ENCODE measurements at places on chromosomes 11 and 22.

- no peak for DNase-seq
Measured at GRCh38 chr11:76990628-76991027, 43.6 kb upstream of the B3GNT6 start.

DNA sequence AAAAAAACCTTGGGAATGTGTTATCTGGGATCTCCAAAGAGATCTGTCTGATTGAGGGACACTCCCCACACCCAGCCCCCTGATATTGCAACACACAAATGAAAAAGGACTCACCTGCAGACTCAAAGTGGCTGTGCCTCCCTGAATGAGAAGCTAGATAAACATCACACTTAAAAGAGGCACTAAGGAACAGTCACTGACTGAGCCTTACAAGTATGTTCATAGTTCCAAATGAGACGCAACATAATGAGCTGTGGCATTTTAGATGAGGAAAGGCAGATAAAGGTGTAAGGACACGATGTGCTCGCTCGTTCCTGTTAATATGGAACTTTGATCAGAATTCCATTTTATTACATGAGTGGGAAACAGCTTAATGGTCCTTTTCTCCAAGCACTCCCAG is 21.0 kb upstream of the CFAP300 start:
- DNase-seq, result no peak

- DNase-seq, result peak; percentile 85
Measured at GRCh38 chr22:46367707-46368191, 32.2 kb downstream of the TRMU start.

- peak; percentile 71 for DNase-seq
Measured at GRCh38 chr11:824292-824880, 3.3 kb upstream of the CRACR2B start.

GRCh38 chr11:17813391-17814059 is 78.9 kb downstream of the KCNC1 start:
- no peak for DNase-seq

DNA sequence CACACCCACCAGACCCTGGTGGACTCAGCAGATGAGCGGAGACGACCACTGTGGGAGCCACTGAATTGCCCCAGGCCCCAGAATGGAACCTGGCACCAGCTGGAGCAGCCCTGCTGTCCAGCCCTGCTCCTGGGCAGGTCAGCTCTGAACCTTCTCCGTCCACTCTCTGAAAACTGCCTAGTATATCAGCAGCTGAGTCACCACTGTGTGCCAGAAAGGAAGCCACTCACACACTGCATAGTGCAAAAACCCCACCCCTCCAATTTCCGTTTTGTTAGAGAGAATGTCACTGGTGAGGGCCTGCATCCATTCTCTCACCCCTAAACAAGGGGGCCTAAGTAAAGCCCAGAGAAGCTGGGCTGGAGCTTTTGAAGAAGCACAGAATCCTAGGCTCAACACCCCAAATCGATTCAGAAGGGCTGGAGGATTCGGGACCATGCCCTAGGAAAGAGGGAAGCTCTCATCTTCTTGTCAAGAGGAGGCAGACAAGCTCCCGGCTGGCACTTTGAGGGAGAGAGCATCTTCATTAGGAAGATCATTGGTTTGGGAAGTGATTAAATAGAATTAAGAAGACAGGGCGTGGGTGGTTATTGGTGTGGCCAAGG is 44.5 kb downstream of the GALNT18 start:
- no peak for DNase-seq

- no peak for DNase-seq
Measured at GRCh38 chr11:97717922-97718321, 1302.8 kb upstream of the CNTN5 start.

DNA sequence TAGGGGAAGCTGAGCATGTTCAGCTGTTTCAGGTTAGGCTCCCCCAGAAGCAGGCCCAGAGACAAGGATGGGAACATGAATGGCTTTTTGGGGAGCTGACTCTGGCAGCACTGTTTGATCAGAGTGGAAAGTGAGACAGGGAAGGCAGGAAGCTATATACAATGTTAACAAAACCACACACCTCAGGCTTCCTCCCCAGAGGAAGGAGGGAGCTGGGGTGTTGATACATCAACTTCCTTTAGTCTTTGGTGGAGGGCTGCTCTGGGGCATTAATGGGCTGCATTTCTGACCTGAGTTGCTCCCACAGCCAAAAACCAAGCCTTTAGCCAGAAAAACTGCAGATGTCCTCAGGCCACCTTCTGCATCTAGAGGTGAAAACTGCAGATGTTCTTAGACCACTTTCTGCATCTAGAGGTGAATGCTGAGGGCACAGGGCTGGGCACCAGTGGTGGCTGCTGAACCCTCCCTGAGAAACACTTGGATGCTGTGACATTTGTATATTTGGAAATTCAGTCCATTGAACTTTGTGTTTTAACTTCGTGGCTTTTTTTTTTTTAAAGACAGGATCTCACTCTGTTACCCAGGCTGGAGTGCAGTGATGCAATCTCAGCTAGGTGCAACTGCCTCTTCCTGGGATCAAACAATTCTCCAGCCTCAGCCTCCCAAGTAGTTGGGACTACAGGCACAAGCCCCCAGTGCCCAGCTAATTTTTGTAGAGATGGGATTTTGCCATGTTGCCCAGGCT is 49.9 kb downstream of the KIAA1671 start:
- no peak for DNase-seq

DNA sequence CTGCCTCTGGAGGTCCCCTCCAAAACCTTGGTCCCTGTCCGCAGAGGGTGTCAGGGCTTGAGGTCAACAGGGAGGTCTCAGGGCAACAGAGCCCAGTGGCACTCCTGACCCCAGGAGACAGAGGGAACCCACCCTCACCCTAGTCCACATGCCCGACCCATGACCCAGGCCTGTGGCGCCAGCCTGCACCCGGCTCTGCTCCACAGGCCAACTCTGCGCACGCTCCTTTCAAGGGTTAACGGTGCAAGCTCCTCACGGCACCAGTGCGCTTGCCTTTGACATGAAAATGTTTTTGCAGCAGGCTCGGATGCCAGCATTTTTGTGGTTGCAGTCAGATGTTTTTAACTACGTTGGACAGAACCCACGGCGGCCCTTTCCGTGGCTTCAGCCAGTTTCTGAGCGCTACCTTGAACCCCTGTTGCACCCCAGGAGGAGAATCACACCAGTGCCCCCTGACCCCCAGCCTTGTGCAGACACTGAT is 68.6 kb downstream of the CDKN1C start:
- peak; percentile 62 for DNase-seq

DNA sequence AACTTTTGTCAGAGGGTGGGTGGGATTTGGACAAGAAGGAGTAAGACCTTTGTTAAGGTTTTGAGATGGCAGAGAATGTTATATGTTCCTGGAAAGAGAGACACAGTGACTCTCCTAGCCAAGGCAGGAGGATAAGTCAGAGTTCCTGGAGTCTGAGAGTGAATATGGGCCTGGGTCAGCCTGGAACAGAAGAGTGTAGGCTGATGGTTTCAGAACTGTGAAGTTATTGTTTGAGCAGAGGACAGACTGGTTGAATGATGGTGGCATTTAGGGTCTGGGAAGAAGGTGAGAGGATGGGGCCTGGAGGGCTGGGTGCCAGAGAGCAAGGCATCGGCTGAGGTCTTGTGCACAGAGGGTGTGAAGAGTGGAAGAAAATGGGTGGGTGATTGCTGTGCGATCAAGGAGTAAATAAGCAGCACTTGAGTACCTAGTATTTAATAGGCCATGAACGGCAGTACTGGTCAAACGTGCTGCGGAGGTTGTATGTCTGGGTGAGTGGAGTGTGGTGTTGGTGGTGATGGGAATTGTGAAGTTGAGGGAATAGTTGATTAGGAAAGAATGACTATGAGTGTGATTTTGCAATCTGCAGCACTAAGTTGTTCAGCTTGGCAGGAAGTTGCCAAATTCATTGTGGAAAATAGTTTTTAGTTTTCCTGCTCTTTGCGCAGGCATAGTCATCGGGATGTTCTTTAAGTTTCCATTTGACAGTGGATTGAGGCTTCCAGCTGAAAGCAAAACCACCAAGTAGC is 1.8 kb downstream of the PANX1 start:
- no peak for DNase-seq

DNA sequence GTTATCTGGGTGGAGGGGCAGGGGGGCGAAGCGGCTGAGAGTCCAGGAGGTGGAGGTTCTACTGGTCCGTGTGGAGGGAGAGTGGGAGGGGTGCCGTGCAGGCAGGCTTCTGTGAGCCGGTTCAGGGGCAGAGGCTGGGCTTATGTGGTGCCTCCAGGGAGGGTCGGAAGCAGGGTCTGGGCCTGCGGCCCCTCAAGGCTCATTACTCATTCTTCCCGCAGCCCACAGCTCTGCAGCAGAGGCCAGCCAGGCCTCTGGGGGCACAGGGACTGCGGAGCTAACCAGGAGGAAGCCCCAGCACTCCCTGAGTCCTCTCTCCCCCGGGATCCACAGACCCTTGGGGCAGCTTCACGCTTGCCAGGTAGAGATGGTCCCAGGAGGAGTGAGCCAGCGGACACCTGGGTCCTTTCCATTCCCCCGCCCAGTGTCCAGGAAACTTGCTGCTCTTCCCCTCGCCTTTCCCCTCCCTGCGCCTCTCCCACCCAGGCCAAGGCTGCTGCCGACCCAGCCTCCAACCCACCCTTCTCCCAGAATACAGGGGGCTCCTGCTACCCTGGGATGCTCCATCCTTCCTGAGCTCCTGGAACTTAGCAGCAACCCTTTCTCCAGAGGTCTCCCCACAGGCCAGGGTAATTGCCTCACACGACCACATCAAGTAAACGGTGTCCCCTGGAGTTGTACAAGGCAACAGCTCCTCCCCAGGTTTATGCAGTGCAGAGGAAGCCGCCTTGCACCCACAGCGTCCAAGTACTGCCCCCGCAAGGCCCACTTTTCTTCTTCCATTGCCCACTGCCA is 6.3 kb downstream of the NRXN2 start:
- DNase-seq, result peak; percentile 21

DNA sequence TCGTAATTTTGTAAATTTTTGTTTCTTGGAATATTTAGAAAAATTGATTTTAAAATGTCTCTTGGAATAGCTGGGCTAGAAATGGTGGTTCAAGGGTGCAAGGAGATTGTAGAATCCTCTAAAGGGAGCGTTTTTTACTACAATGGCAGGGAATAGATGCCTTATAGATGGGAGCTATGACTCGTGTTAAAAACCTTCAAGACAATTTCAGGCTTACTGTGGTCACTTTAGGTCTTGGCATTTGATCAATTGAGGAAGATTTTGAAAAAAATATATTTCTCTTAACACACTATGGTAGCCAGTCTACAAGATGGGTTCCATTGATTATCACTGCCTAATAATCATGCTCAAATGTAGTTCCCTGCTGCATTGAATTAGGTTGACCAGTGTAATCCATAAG is 25.0 kb downstream of the METTL15 start:
- DNase-seq, result no peak

DNA sequence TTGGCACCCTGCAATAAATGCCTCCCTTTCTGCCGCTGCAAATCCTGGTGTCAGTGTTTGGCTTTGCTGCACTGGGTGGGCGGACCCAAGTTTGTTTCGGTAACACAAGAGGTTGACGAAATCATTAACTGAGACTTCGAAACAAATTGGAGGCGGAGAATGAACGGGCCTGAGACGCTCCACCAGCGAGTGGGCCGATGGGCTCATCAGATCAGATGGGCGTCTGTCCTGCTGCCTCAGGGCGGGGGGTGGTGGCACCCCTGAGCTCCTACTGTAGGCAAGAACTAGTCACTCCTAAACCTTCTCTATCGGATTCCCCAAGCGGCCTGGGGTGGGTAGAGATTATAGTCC is 918 bp upstream of the CAPN5 start:
- DNase-seq, result no peak

- peak; percentile 86 for DNase-seq
Measured at GRCh38 chr22:27581688-27582087, 219.9 kb downstream of the MN1 start.

DNA sequence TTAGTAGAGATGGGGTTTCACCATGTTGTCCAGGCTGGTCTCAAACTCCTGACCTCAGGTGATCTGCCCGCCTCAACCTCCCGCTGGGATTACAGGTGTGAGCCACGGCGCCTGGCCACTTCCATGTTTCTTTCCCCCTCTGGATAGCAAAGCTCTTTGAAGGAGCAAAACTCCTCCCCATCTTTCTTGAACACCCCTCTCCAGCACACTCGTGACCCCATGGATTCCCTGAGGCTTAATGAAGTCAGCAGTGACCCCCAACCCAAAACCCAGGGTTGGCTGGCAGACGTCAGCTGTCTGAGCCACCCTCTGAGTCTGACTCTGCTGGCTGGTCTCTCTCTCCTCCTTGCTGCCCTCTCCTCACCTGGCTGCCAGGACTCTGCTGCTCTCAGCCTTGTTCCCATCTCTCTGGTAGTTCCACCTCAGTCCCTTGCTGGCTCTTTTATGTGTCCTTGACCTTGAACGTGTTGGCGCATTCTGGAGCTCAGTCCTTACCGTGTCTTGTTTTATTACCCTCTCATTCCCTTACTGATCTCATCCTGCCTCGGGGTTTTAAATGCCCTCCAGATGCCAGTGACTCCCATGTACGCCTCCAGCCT is 44.5 kb downstream of the PARVG start:
- no peak for DNase-seq

DNA sequence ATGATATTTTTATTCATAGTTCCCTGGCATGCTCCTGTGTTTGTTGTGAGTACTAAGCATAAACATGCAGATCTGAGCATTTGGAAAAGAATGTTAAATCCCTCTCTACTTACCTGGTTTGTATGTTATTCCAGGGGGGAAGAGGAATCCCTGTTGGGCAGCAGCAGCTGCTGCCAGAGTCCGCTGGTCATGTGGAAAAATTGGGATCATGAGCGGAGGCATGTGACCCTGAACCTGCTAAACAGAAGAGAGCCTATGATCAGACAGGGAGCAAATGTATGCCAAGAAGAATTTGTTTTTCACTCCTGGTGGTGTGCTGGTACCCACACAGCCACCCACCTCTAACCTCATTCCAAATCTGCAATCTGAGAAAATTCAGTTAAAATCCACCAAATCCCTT is 244.7 kb downstream of the SOX6 start:
- DNase-seq, result peak; percentile 73

GRCh38 chr11:22554221-22554620 is 71.4 kb downstream of the FANCF start:
- no peak for DNase-seq
